ENCODE measurements at places on chromosomes 5 and 9.

DNA sequence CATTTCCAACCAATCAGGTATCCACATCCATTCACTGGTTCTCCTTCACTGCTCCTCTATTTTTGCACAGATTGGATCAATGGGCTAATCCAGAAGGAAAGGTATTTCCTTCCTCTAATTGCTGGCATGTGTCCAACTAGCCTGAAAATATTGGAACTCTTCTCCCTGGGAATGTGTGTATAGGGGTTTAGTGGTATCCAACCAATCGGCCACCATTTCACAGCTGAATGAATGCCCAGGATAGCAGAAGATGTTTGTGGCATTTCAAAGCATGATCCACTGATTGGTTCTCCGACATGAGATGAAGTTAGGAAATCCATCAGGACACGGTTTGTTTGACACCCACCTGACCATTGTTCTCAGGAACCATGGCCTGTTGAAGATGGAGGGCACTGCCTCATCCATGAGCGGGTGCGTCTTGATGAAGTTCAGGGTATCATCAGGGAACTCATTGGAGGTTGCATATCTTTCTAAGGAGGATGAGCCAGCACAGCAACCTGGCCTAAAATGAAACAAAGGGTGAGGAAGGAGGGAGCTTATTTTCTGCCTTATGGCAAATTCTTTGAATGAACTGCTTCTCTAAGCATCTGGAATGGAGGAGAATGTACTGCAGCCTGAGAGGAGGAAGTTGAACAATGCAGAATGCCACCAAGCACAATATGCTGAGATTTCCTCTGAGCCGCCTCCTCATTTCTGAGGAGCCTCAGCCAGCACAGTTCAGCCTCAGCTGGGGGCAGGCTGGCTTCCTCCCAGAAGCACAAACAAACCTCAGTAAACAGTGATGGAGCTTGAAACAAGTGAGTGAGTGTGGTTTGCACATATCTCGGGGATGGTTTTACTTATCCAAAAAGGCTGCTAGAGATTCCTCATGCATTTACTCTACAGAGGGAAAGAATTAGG lies 94.6 kb downstream of the SEMA6A start:
- no peak for DNase-seq

DNA sequence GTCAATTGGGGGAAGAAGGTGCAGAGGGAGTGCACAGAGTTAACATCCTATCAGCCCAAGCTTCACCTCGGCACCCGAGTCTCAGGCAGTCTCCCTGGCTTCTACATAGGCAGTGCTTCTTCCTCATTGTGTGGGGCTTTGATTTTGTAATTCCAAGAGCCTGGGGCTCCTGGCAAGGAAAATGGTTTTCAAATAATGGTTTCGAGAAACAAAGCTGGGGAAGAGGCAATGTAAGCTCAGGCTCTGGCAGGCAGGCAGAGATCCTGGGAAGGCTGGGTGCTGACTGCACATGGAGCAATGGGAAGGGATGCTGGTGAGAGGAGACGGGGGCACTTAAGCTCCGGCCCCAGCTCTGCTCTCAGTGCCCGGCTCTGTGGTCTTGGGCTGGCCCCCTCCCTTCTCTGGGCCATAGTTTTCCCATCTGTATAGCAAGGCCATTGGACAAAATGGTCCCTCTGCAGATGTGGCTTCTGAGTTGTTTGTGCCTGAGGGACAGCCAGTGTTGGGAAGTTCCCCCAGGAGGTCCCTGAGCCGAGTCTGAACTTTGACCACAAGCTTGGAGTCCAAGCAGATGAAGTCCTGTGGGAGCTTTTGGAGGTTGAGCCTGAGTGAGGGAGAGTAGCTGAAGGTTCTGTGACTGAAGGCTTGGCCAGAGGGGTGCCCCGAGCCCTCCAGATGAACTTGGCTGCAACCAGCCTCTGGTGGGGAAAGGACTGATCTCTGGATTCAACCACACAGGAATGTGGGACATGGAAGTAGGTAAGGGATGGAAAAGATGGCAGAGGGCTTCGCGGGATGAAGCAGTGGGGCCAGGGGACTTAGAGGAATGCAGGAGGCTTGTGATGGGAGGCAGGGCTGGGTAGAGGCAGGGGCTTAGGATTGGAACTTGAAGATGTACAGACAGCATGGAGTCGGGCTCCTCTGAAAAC lies 28.5 kb upstream of the IL17B start:
- no peak for DNase-seq

GRCh38 chr5:136028090-136028489 lies 698 bp upstream of the TGFBI start:
- no peak for DNase-seq

DNA sequence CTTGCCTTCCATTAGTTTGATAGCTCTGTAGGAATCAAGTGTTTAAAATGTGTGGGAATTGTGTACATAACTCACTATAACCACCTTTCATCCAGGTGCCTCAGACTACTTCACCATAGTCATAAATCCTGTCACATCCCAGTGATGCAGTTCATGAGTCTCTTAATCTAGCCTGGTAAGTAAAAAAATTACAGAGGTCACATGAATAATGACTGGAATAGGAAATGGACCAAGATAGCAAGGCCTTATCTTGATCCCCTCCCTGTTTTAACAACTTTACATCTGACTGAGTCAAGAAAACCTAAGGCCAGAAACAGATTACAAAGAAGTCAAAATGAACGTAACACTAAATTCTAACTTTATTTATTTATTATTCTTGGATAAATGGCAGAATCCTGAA lies 1.5 kb upstream of the RNF145 start:
- DNase-seq = no peak

GRCh38 chr9:83065233-83065632 lies 2.3 kb upstream of the RASEF start:
- no peak for DNase-seq

- no peak for DNase-seq
These were observed 117.0 kb downstream of the TRPM6 start for GRCh38 chr9:74770508-74771261.

Data from CD4-positive, alpha-beta T cell treated with Interleukin-15 for 4 hours (primary cell).